ENCODE measurements at places on chromosomes 2 and 18. TPM values are rescaled to one million over a fixed set of nuclear protein-coding genes. Genes with fewer than 3 reads are reported as not detected.

DNA sequence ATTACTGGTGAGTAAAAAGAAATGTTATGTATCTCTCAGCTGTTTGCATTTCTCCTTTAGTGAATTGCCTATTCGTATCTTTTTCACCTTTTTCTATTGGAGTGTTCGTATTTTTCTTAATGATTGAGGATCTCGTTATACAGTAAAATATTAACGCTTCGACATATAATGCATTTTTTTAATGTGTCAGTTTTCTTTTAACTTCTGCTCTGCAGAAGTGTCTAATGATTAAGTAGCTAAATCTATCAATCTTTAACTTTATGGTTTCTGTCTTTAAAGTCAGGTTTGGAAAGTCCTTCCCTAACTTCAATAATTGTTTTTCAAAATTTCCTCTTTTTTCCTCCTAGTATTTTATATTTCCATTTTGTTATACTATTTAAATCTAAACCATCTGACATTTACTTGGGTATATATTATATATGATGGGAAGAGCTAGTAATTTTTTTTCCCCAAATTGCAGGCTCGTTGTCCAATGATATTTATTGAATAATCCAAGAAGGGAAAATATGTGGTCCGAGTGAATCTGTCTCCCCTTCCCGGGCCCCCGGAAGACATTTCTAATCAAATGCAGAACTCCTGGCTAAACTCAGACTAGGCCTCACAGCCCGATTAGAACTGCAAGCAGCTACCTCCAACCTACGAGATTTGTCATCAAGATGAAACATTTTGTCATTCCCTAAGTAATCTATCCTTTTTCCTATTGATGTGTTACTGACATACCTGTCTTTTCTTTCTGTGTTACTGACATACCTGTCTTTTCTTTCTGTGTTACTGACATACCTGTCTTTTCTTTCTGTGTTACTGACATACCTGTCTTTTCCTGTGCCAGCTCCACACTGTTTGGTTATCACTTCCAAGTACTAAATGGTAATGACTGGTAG lies 17.2 kb downstream of the PCBP1 start:
- H3K27ac ChIP-seq = peak overlapping the region; percentile 3
- DNase-seq = peak; percentile 56
- H3K27me3 ChIP-seq = no peaks in the 10 kb centered on the region
- no peak overlapping the region for H3K4me3 ChIP-seq
- H3K36me3 ChIP-seq = no peaks in the 10 kb centered on the region

The GALNT13 gene
- total RNA-seq = not detected

The LRRC30 gene
- total RNA-seq = not detected

- H3K4me3 ChIP-seq = no peak overlapping the region
- DNase-seq = no peak
- no peaks in the 10 kb centered on the region for H3K36me3 ChIP-seq
- H3K27me3 ChIP-seq = no peaks in the 10 kb centered on the region
- peaks cover 8% of the 10 kb centered on the region for H3K4me1 ChIP-seq
These were observed 83.7 kb downstream of the TTC32 start for GRCh38 chr2:19818039-19818438.

DNA sequence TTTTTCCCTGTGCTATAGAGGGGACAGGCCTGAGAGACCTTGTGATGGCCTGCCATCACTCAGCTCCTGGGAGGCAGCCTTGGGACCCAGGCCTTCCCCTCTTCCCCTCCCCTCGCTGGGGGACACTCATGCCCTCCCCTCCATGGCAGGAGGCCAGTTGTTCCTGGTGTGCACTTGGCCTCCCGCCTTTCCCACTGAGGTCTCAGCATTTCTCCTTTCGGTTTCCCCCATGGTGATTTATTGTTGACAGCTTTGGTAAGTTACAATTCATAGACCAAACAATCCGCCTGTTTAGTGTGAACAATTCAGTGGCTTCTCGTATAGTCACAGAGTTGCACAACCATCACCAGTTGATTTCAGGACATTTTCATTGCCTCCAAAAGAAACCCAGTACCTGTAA lies 10.2 kb upstream of the CNDP1 start:
- peak; percentile 31 for DNase-seq
- peaks cover 14% of the 10 kb centered on the region for H3K4me1 ChIP-seq
- H3K27me3 ChIP-seq = no peaks in the 10 kb centered on the region

The ICA1L gene
- 6.2 TPM for total RNA-seq

DNA sequence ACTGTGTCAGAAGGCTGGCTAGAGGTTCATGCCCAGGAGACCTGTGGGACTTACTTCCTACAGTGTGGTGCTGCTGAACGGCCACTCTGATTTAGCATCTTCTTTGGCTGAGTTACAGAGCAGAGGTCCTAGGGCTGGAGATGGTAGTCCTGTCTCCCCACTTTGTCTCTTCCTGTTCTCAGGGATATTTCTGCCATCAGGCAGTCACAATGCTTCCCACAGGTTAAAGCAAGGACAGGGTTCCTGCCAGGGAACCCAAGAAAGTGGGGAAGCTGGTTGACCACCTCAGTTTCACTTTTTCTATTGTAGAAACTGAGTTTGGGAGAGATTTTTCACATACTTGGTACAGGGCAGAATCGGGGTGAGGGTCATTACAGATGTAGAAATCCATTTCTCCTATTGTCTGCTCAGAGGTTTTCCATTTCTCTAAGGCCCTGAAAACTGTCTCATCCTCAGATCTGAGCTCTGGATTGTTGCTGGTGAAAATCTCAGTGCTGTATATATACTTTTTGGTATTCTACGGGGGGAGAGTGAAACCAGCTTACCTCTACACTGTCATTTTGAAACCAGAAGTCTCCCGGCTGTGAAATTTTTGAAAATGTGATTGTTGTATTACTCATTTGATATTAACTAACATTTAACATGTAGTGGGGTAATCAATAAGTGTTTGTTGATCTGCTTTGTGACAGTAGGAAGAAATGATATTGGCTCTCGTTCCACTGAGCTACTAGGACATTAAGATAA lies 37.0 kb upstream of the MEP1B start:
- no peak for DNase-seq
- H3K27ac ChIP-seq = no peak overlapping the region

- no peaks in the 10 kb centered on the region for H3K4me1 ChIP-seq
- H3K4me3 ChIP-seq = no peak overlapping the region
- H3K27me3 ChIP-seq = peaks cover 20% of the 10 kb centered on the region
- no peak for DNase-seq
- H3K36me3 ChIP-seq = no peaks in the 10 kb centered on the region
These were observed 203.1 kb downstream of the INSIG2 start for GRCh38 chr2:118291251-118291880.

The C2orf80 gene
- not detected for total RNA-seq

GRCh38 chr18:48548011-48548771 lies 9.4 kb downstream of the CTIF start:
- DNase-seq = peak; percentile 34
- H3K27ac ChIP-seq = peak overlapping the region; percentile 78
- no peaks in the 10 kb centered on the region for H3K36me3 ChIP-seq
- H3K4me1 ChIP-seq = peaks cover 63% of the 10 kb centered on the region
- H3K27me3 ChIP-seq = no peaks in the 10 kb centered on the region
- H3K4me3 ChIP-seq = no peak overlapping the region

DNA sequence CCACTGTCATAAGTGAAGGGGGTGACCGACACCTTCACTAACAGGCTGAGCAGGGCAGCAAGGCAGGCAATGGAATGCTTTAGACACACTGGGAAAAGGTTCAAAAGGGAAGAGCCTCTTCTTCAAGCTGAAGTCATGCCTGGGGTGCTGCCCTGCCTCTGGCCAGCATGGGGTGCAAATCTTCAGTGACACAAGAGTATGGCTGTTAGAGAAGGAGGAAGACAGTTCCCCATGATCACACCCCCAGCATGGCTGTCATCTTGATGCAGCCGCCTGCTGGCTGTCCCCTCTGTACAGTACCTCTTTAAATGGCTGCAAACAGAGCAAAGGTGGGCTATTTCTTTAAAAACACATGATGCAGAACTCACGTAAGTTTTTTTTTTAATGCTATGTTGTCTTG lies 71.9 kb downstream of the INPP4A start:
- no peak overlapping the region for H3K4me3 ChIP-seq
- no peak overlapping the region for H3K27ac ChIP-seq
- no peak for DNase-seq
- H3K27me3 ChIP-seq = no peaks in the 10 kb centered on the region
- peaks cover 35% of the 10 kb centered on the region for H3K4me1 ChIP-seq

GRCh38 chr2:121887513-121888188 lies 132.2 kb downstream of the TSN start:
- no peak overlapping the region for H3K4me3 ChIP-seq
- no peaks in the 10 kb centered on the region for H3K36me3 ChIP-seq
- no peaks in the 10 kb centered on the region for H3K4me1 ChIP-seq
- no peak overlapping the region for H3K27ac ChIP-seq
- no peaks in the 10 kb centered on the region for H3K27me3 ChIP-seq

DNA sequence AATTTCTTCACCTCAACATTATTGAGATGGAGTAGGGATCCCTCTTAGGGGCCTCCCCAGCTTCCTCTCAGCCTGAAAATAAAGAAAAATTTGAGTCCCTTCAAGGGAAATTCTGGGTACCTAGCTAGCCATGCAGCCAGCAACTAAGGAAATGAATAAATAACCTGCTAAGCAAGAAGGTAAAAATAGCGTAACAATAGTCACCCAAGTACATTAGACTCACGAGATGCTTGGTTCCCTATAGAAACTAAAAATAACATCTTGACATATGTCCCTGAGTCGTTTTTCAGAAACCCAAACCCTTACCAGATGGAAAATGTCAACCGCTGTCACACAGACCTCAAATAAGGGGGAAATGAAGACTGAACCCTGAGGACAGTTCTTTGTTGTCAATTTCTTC lies 51.9 kb downstream of the CACNB4 start:
- DNase-seq = no peak
- no peak overlapping the region for H3K4me3 ChIP-seq
- no peaks in the 10 kb centered on the region for H3K4me1 ChIP-seq
- H3K27me3 ChIP-seq = no peaks in the 10 kb centered on the region

All from heart right ventricle (tissue), 16 donors.